Hematopoietic multipotent progenitor cell treated with erythropoietin and hydrocortisone succinate and interleukin-3 and kit ligand, for 8 days (in vitro differentiated cells): ENCODE measurements at places on chromosomes 16 and 17.

DNA sequence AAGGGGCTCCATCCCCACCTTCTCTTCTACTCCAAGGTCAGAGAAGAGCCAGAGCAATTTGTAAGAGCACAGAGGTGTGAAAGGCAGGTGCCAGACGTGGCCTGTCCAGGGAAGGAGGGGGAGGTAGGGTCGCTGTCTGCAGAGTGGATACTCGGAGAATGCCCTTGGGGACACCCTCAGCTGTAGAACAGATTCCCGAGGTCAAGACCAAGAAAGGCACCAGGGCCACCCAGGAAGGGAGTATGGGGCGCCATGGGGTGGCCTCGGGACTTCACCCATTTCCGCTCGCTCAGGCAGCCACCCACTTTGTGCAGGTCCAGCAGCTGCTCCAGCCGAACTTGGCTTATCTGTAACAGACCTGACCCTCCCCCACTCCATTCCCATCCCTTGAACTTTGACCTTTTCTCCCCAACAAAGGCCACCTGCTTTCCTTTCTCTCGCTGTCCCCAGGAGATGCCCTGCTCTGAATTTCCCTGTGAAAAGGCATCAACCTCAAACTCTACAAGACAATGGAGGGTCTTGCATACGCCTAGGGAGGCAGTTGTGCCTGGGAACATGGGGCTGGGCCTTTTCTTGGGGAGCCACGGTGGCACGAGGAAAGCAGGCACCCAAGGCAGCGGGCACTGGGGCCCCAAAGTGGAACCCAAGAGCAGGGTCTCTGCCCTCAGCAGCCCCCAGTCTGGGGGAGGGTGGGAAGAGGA is 11.3 kb upstream of the AXIN2 start:
- DNase-seq = no peak

DNA sequence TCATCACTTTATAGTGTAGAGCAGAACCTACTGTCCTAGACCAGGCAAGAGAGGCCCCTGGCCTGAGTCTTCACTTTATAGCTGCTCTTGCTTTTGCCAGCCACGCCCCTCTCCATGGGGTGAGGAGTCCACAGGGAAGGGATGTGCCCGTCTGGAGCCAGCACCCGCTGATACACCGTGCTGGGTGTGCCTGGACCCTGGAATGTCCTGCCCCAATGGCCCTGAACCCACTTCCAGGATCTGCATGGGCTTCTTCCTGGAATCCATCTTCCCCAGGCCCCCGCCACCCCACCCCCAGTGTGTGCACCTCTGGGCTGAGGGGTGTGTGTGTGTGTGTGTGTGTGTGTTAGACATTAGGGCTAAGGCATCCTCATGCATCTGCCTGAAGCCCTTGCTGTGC is 44.9 kb downstream of the MEOX1 start:
- no peak for DNase-seq

GRCh38 chr17:27647765-27648164 is 16.8 kb downstream of the LGALS9 start:
- peak; percentile 78 for DNase-seq

- peak; percentile 29 for DNase-seq
Measured at GRCh38 chr17:36017799-36018198, at the start of gene CCL23. Gene CCL23, minus strand, starts transcription at chr17:36017972. Its CDS starts 75 bp downstream, at chr17:36017897.

DNA sequence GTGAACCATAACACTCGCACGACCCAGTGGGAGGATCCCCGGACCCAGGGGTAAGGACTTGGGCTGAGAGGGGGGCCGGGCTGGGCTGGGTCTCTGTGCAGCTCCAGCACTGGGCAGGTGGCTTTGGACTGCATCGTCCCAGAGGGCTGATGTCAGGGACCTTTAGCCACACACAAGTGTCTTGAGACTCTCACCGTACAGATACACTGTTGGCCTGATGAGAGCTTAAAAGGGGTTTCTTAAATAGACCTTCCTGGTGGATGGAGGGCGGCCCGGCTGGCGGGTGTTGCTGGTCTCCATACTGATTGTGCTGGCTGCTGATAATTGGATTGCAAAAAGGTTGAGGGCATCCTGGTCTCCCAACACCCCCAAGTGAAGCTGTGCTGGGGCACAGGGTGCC is 21.7 kb upstream of the CLEC18A start:
- no peak for DNase-seq

DNA sequence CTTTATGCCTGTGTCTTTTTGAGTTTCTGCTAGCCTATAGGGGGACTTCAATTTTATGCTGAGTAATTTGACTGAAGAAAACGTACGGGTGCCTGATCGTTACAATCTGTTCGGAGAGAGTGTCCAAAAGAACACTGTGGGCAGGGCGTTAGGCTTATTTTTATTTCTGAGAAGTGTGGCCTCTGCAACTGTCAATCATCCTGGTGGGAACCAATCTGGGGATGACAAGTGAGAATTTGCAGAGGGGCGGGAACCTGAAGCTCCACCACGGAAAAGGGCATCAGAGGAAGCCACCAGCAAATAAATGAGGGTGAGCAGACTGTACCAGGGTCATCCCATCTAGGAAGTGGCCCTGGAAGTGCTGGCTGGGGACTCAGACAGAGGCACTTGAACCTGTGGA is 12.0 kb upstream of the CDYL2 start:
- DNase-seq = no peak

- DNase-seq = no peak
Measured at GRCh38 chr16:49281480-49281842, at the start of gene CBLN1. Gene CBLN1, minus strand, starts transcription at chr16:49281838. Its CDS starts 373 bp downstream, at chr16:49281465.
